ENCODE measurements at places on chromosomes 16 and 17. TPM values are rescaled to one million over a fixed set of nuclear protein-coding genes. Genes with fewer than 3 reads are reported as not detected.

TSNAXIP1 gene
- 1.1 TPM for total RNA-seq

TRPV3 gene
- total RNA-seq = 1.2 TPM

TELO2 gene
- total RNA-seq = 25.7 TPM

SRCIN1 gene
- total RNA-seq = 10.1 TPM

HYDIN gene
- 0.55 TPM for total RNA-seq

ARHGAP23 gene
- 63.4 TPM for total RNA-seq

SCGB1C2 gene
- not detected for total RNA-seq

DNAI2 gene
- total RNA-seq = not detected

EPOP gene
- 2.5 TPM for total RNA-seq

VPS35L gene
- total RNA-seq = 61.2 TPM
